ENCODE measurements at places on chromosomes 3 and 15. TPM values are rescaled to one million over a fixed set of nuclear protein-coding genes. Genes with fewer than 3 reads are reported as not detected.

NOP10 gene
- polyA plus RNA-seq = 180 TPM

C3orf70 gene
- polyA plus RNA-seq = 2.5 TPM

HRH1 gene
- polyA plus RNA-seq = 0.29 TPM

LACTB gene
- 14.0 TPM for polyA plus RNA-seq

TTLL3 gene
- polyA plus RNA-seq = 58.1 TPM

MED12L gene
- 0.14 TPM for polyA plus RNA-seq

CFAP91 gene
- 24.2 TPM for polyA plus RNA-seq

COL7A1 gene
- 39.7 TPM for polyA plus RNA-seq

HTR3E gene
- polyA plus RNA-seq = not detected

SEMA3B gene
- polyA plus RNA-seq = 2.7 TPM

TRIM71 gene
- under 0.01 TPM for polyA plus RNA-seq

FAN1 gene
- polyA plus RNA-seq = 6.5 TPM

TGM5 gene
- polyA plus RNA-seq = not detected

C2CD4A gene
- polyA plus RNA-seq = 0.08 TPM

AADAC gene
- polyA plus RNA-seq = not detected

MOBP gene
- polyA plus RNA-seq = not detected

PTPN9 gene
- 4.6 TPM for polyA plus RNA-seq

BTBD1 gene
- 21.5 TPM for polyA plus RNA-seq

GATA2 gene
- polyA plus RNA-seq = 3.4 TPM

COPS2 gene
- 21.0 TPM for polyA plus RNA-seq

NLGN1 gene
- polyA plus RNA-seq = not detected

POPDC2 gene
- polyA plus RNA-seq = 7.0 TPM

GRIP2 gene
- 0.52 TPM for polyA plus RNA-seq

AP3S2 gene
- polyA plus RNA-seq = 14.3 TPM

BFSP2 gene
- 8.6 TPM for polyA plus RNA-seq

GOLGA8S gene
- not detected for polyA plus RNA-seq

ANKUB1 gene
- 0.10 TPM for polyA plus RNA-seq

PARP15 gene
- 66.5 TPM for polyA plus RNA-seq

ANKRD63 gene
- not detected for polyA plus RNA-seq

CNTN3 gene
- 1.2 TPM for polyA plus RNA-seq

ARPP21 gene
- 0.07 TPM for polyA plus RNA-seq

GRAMD2A gene
- 0.03 TPM for polyA plus RNA-seq

CCR3 gene
- 0.28 TPM for polyA plus RNA-seq

CELSR3 gene
- 2.0 TPM for polyA plus RNA-seq

ADGRG7 gene
- not detected for polyA plus RNA-seq

CCDC39 gene
- polyA plus RNA-seq = not detected

ADCY5 gene
- 1.7 TPM for polyA plus RNA-seq

NMNAT3 gene
- polyA plus RNA-seq = 3.4 TPM
